ENCODE measurements at places on chromosomes 12 and 14.

DNA sequence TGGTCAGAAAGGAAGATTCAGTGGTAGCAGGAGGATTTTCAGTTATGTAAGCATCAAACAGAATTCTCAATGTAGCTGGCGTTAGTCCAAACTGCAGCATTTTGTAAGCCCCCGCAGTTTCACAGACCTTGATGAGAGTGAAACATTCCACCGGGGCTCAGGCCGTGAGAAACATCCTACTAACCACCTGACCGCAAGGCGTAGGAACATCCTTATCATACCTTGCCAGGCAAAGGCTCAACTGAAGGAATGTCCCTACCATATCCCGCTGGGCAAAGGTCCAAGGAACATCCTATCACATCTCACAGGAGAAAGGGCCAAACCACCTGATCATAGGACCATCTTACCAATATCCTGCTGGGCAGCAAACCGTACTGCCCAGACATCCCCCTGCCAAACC, 624.8 kb upstream of the TMEM132C start:
- DNase-seq: no peak

- DNase-seq: no peak
Observed at GRCh38 chr12:86349196-86349595, 93.0 kb upstream of the MGAT4C start.

DNA sequence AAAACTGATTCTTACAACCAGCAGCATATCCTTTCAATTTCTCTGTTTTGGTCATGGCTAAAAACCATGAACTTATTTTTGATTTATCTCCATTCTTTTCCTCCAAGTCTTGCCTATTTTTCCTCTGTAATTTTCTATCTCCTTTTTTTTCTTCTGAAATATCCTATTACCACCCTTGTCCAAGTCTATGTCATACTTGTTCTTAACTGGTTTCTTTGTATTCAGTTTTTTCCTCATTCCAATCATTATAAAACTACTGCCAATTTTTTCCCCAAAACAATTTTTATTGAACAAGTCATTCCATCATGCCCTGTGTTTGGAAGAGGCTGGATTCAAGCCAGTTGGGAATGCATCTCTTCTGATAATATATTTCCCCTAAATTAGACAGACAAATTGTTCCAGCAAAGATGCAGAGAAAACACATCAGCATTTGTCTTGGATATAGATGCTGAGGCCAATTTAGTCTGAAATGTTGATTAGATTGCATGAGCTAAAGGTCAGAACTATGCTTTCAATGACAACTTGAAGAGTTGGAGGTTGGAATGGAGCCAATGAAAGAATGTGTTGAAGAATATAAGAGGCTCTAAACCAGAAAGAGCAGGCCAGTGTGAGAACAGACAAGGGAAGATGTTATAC, 30.7 kb downstream of the OTOGL start:
- DNase-seq: no peak

GRCh38 chr12:108317308-108318234, 21.5 kb downstream of the CMKLR1 start:
- DNase-seq: no peak

DNA sequence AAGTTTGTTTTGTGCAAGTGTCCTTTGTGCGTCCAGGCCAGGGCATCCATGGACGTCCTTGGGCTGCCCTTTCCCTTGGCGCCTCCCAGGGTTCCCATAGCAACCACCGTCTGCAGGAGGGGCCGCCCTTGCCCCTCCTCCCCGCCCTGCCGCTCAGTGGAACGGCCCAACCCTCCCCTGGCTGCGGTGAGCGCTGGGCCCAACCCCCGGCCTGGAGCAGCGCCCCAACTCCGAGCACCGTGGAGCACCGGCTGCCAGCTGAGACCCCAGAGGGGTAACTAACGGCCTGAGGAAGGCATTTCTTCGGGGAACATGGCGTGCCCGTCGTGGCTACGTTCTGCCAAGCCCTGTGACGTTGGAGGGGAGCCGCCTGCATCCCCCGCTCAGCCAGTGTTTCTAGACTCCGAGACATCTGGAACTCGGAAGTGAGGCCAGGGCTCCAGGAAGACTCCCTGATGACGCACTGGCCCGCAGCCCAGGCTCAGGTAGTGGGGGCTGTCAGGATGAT, 5.3 kb upstream of the ACACB start:
- DNase-seq: no peak

GRCh38 chr14:96122496-96122895, 82.1 kb upstream of the BDKRB2 start:
- no peak for DNase-seq

GRCh38 chr12:43151441-43151981, 400.5 kb downstream of the ADAMTS20 start:
- DNase-seq: no peak

GRCh38 chr14:69753860-69754259, 13.1 kb upstream of the SRSF5 start:
- no peak for DNase-seq

DNA sequence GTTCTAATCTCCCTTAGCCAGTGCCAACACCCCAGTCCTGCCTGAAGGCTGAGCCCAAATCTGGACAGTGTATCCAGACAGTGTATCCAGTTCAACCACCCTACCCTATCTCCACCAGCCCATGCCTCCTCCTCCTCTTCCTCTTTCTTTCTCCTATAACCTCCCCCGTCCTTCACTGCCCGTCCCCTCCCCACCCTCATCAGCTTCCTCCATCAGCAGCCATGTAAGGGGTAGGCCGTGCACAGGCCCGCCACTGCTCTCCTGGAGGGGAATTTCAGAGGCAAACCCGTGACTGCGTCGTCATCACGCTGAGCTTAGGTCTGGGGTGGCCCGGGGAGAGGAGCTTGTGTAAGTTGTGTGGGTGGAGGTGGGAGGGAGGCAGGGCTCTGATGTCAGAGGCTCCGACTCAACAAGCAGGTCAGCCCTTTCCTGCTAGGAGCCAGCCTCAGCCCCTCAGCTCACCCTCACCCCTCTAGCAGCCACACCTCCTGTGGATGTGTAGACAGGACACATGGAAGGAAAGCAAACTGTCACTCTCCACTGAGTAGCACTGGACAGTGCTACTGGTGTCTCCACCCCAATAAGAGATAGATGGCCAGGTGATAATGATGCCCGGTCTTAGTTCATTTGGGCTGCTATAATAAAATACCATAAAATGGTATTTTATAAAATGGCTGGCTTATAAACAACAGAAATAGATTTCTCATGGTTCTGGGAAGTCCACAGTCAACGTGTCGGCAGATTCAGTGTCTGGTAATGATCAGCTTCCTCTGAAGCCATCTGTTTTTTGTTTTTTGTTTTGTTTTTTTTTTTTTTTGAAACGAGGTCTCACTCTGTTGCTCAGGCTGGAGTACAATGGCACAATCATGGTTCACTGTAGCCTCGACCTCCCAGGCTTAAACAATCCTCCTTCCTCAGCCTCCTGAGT, 50.5 kb downstream of the IRF2BPL start:
- DNase-seq: no peak

DNA sequence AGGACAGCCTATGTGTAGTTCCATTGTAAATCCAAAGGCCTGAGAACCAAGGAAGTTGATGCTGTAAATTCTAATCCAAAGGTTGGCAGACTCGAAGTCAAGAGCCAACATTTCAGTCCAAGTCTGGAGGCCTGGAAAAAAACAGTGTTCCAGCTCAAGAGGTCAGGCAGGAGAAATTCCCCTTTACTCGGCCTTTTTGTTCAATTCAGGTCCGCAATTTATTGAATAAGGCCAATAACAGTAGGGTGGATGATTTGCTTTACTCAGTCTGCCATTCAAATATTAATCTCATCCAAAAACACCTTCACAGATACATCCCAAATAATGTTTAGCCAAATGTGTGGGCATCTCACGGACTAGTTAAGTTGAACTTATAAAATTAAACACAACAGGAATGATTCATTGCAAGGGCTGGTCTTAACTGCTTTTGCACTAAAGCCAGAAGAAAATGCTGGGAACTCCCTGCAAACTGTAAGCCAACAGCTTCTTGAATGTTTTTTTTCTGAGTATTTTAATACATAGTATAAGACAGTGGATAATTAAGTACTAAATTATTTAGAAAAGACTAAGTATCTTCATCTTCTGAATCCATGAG, 197.4 kb upstream of the GARIN6 start:
- DNase-seq: no peak

DNA sequence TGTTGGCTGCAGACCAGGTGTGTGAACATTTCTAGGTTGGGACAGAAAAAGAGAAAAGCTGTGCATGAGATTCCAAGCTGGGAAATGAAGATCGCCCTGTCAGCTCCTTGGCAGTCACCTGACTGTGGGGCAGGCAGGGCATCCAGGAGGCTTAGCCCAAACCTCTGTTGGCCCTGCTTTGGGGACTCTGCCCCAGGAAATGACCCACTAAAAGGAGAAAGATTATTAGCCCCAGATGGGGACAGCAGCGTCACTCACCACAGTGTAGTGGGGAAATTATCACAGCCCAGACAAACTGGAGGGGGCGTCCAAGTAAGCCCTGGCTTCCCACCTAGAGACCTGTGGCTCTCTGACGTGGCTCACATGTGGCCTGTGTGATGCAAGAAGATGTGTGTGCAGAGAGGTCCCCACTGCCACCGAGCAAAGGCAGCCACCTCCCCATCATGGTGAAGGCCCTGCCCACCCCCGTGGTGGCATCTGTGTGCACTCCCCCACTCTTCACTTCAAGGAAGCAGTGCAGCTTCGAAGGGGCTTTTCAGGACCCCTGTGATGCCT, 39.1 kb downstream of the DIO3 start:
- no peak for DNase-seq

- no peak for DNase-seq
Observed at GRCh38 chr14:22180045-22180444, 409.0 kb downstream of the DAD1 start.
